ENCODE measurements at places on chromosomes 13 and 19.

GRCh38 chr13:36673838-36674326 is at the start of gene SERTM1:
Gene SERTM1 (plus strand): TSS chr13:36674020. CDS start chr13:36695079, 21,059 bp downstream.
- DNase-seq, result no peak

DNA sequence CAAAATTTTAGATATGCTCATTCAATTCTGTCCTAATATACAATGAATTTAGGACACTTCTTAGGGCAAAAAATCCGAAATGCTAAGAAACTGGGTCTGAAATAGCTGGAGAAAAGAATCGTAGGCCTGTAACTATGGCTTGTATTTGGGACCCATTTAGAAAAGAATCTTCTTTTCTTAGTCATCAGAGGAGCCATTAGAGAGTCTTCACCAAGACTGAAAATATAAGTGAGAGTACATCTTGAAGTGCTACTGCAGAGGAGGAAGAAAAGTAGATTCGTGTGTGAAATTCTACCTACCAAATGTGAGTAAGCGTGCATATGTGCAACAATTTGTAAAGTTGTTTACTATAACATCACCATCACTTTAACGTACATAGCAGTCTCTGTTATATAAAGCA is 8.8 kb upstream of the DACH1 start:
- DNase-seq, result no peak

GRCh38 chr19:3333662-3334061 is 32.7 kb upstream of the NFIC start:
- no peak for DNase-seq

- DNase-seq, result no peak
These were observed 46.1 kb upstream of the ZNF780A start for GRCh38 chr19:40136818-40137217.

- DNase-seq, result no peak
These were observed 284.3 kb downstream of the FOXO1 start for GRCh38 chr13:40381935-40382764.

DNA sequence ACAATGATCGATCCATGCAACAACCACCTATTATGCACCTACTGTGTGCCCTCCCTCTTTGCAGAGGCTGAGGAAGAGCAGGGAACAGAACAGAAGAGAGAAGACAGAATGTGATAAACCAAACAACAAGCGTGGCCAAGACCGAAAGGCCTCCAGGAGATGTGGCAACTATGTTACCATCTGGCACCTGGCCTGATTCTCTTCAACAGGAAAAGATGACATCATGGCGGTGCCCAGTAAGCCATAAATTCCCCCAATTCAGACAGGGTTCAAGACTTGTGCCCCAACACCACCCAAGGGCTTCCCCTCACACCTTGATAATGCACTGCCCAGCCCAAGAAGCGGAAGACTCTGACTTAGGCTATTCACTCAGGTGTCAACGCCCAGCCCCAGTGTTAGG is 44.3 kb downstream of the SLC7A1 start:
- DNase-seq, result no peak
